Stimulated activated CD4-positive, alpha-beta T cell treated with anti-CD3 and anti-CD28 coated beads, Interleukin-2, amount 100 ng/mL, for 24 hours (primary cell): ENCODE measurements at places on chromosomes 11 and 22.
A peak's percentile ranks its signal among the peaks of the same experiment; 100 is the strongest.

DNA sequence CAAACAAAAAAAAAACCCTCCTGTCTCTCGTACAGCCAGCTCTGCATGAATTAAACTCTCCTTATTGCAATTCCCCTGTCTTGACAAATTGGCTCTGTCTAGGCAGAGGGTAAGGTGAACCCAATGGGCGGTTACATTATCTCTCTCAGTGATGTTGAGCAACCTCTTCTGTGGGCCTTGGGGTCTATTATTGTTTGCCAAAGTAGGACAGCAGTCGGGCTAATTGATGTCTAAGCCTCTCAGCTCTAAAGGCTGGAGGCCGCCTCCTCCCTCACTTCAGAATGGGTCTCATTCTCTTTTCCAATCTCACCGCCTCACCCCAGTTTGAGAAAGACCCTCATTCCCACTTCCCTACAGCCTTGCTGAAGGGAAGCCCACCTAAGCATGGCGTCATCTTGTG is 1.3 kb upstream of the SLC25A45 start:
- no peak for DNase-seq

DNA sequence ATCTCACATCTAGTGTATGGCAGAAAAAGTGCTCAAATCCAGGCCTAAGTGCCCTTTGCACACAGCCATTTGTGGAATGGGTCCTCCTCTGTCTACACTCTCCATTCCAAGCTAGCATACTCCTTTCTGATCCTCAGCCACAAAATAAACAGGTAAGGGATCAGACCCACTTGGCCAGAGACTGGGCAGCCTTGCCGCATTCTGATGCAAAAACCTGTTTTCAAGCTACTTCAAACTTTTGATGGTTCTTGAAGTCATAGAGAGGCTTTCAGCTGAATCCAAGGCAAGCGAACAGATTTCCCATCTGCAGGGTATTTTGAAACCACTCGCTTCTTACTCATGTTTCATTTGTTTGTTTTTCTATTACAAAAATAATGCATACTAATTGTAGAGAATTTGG is 136.6 kb upstream of the NAV2 start:
- no peak for DNase-seq

DNA sequence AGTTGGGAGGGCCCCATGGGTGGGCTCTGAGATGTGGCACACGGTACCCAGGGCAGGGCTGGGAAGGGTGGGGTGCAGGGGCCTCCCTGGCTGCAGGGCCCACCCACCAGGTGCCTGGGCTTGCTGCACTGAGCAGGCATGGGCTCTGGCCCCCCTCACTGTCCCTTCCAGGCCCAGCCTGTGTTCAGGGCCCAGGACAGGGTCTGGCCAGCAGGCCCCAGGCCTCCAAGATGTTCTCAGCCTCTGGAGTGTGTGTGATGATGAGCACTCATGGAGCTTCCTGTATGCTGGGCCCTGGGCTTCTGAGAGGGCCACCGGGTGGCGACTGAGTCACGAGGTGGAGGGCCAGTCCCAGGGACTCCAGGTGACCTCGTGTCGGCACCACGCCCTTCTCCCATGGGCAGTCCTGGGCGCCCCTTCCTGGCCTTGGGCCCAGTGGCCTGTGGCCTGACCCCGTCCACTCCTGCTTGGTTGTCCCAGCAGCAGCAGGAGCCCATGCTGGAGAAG is 55.9 kb upstream of the CCDC188 start:
- DNase-seq = peak; percentile 21

- DNase-seq = peak; percentile 77
These were observed 50.0 kb upstream of the POU2AF1 start for GRCh38 chr11:111429066-111429506.

- DNase-seq = no peak
These were observed 67.7 kb downstream of the CCDC81 start for GRCh38 chr11:86442420-86442819.

DNA sequence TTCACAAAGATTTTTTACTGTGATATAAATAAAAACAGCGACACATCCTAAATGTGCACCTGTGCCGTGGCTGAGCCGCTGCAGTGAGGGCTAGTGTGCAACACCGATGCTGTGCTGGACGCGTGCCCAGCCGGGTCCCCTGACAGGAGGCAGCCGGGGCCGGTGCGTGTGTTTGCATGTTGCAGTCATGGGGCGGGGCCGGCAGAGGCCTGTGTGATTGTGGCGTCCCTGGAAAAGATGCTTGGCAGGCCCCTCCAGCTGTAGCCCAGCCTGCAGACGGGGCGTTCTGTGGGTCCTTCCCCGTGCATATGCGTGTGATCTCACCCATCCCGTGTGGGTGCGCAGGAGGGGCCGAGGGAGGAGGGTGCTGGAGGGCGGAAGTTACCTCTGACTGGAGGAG is 30.6 kb downstream of the MUC6 start:
- DNase-seq = no peak

- DNase-seq = no peak
These were observed 2.7 kb downstream of the SIK3 start for GRCh38 chr11:117095284-117096161.

DNA sequence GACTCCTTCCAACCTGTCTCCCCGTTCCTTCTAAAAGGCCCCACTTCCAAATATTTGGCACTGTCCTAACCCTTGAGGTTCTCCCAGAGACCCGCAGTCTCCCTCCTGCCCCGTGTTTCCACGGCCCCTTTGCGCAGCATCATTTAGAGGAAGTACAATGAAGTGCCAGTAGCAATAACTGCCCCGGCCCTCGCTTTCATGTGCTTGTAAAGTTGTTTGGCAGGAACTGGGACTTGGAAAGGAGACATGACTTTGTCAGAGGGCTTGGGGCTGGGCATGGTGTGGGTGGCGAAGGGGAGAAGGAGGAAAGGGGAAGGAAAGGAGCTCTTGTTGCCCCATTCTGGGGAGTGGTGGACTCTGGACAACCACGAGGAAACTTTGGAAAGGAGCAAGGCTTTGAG is 2.6 kb downstream of the CD44 start:
- DNase-seq = peak; percentile 40

GRCh38 chr11:91086028-91086427 is 863.2 kb upstream of the CHORDC1 start:
- no peak for DNase-seq

GRCh38 chr11:13494051-13494450 is 1.7 kb downstream of the PTH start:
- no peak for DNase-seq

DNA sequence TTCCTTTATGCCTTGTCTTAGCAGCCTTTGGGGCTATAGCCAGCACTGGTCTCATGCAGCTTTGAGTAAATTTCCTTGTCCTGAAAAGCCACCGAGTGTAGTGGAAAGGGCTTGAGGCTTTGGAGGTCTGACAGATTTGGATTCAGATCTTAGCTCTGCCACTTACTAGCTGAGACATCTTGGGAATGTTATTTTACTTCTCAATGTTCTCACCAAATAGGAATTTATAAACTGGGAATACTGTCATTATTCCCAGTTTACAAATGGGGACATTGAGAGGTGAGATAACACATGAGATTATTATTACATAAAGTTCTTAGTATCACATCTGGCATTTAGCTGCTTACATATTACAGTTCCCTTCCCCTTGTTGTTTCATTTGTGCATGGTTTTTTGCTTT is 95.5 kb downstream of the COMMD9 start:
- no peak for DNase-seq

GRCh38 chr22:48247829-48248228 is 1485.4 kb downstream of the TBC1D22A start:
- DNase-seq = no peak

DNA sequence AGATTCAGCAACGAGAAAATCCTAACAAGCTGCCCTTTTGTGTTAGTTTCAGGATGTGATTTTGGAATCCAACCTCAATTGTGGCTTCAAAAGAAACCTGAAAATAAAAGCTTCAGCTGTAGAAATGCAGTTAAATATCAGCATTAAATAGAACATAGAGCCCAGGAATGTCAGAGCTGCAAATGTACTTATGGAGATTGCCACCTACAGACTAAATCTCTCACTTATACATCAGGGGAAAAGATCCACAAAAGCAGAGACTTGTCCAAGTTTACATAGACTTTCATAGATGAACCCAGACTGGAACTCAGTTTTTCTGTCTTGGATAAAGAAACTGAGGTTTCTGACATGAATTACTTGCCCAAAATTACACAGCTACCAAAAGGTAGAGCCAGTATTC is 446.6 kb downstream of the DLG2 start:
- DNase-seq = no peak

- no peak for DNase-seq
These were observed 22.4 kb upstream of the SC5D start for GRCh38 chr11:121270001-121270678.

- DNase-seq = no peak
These were observed 55.3 kb upstream of the GCAT start for GRCh38 chr22:37752189-37753087.

DNA sequence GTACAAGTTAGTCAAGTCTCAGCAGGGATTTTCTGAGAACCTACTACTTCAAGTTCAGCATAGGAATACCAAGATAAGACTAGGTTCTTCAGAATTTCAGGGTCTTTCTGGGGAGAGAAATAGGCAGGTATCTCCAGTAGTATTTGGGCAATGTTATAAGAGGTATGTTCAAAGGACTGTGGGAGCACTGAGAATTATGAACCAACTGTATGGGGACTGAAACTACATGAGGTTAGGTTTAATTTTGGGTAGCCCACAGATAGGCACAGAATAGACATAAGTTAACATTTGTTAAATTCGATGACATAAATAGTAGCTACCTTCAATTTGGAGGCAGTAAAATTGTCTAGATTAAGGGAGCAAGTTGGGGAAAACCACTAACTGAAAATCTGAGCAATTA is 9.2 kb upstream of the GAB2 start:
- no peak for DNase-seq

DNA sequence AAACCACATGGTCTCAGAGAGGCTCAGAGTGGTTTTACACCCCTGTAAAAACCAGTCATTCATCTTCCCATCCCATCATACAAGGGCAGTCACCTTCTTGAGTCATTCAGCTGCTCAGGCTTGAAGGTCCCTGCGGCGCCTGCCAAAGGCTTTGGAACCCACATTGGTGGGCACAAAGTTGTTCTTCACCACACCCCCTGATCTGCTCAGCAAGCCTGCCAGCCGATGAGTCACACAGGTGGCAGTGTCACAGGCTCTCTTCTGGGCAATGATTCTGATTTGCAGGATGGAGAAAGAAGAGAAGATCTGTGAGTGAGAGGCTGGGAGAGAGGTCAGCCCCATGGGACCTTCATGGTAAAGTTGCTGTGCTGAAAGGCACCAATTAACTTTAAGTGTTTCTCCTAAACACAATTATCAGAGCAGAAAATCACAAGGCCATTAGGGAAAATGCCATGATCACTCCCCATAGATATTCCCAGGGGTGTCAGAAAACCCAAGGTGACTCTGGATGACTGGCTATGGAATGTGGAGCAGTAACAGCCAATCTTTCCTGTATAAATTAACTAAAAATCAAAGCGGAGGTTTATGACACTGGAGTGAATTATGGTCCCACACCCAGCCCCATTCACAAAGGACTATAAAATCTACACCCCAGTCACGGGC is 4.4 kb downstream of the CALCA start:
- no peak for DNase-seq

DNA sequence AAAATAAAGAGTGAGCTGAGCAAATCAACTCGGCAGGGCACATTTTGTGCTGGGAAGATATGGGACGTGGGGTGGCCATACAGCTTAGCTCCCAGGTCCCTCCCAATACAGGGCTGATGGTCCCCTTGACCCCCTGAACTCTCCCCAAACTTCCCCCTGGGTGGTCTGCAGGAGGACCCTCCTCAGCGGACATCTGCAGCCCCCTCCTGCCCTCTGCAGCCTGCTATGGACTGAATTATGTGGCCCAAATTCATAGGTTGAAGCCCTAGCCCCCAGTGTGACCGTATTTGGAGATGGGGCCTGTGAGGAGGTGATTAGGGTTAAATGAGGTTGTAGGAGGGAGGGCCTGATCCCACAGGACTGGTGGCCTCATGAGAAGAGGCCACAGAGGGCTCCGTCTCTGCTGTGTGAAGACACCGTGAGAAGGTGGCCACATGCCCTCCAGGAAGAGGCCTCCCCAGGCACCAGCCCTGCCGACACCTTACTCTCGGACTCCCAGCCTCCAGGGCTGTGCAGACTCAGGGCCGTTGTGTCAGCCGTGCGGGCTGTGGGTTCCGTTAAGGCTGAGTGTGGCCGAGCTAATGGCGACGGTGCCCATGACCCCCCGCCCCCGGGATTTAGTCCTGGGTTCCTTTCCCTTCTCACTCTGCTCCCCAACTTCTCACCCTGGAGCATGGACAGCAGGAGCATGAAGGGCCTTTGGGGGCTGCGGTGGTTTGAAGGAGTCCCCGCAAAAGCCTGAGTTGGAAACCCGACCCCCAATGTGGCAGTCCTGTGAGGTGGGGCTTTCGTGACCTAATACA is 1042.8 kb downstream of the BRD1 start:
- no peak for DNase-seq

DNA sequence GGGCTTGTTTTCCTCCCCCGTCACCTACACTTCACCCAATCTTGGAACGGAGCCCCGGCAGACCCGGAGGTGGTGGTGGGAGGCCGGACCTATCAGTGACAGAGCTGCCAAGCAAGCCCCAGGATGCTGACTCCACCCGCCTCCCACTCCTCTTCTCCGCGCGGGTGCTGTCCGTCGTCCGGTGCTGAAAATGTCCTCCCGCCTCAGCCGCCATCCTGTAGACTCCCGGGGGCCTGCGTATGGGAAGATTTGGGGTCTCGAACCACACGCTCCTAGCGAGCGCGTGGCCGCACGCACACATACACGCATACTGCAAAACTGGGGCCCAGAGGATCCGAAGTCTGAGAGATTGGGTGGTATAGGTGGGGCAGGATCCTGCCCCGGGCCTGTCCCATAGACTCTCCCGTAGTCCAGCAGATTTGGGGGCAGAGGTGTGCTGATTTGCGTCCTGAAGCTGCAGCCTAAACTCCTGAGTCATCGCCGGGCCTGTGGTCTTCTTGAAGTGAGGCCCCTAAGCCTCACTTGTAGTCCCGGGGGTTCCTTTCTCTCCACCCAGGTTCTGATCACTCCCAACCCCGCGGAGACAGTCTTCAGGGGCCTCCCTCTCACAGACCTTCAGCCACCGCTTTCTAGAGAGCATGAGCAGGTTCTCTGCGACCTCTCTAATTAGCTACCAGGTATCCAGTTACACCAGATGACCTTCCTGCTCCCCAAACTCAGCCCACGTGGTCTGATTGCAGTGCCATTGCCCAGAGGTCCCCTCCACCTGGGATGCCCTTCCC is 796 bp upstream of the YIF1A start:
- DNase-seq = peak; percentile 87

- no peak for DNase-seq
These were observed 129.9 kb downstream of the NAV2 start for GRCh38 chr11:19842505-19842904.

DNA sequence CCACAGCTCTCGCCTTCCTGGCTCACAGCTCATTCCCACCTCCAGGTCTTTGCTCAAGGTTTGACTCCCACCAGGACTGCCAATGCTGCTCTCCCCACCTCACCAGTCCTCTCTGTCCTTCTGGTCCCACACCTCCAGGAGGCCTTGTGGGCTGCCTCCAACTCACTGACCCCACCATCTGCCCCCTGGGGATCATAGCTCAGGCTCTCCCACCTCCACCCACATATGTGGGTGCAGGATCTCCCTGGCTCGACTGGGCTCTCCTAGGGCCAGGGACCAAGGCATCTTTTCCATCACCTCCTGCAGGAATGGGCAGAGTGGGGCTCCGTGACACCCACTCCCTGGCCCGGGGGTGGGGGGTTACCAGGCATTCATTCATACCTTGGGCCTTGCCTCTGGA is 13.8 kb upstream of the SSTR3 start:
- DNase-seq = no peak
